ENCODE measurements at places on chromosomes 13 and 19.

DNA sequence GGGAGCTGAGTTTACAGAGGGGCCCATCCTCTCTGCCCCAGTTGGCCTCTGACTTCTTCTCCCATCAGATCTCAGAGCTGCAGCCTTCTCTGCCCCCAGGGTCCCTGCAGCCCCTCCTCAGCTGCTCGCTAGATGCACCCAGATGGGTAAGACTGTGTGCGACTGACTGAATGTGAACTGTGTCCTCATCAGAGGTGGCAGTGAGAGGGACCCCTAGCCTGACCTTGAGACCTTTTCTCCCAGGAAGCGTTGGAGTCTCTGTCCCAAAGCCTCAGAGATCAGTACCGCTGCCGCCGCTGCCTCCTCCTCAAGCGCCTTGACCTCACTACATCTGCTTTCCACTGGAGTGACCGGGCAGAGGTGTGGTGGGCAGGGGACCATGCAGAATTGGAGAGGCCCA lies 2.4 kb downstream of the FAM98C start:
- no peak for DNase-seq

DNA sequence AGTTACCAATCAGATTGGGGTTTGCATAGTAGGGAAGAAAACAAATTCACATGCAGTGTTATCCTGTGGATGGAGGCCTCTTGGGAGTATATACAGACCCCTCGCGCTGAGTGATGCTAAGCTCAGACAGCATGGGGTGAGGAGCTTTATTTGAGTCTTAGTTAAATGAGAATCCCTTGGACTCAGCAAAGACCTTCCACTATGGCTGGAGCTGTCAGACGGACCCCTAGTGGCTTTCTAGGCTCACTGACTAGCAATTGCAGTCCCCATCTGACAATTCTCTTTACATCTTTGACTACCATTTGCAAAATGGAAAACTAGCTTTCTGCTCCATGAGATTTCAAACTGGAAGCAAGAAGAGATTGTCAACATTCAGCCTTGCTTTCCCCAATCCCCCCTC lies 90.4 kb downstream of the STOML3 start:
- no peak for DNase-seq

DNA sequence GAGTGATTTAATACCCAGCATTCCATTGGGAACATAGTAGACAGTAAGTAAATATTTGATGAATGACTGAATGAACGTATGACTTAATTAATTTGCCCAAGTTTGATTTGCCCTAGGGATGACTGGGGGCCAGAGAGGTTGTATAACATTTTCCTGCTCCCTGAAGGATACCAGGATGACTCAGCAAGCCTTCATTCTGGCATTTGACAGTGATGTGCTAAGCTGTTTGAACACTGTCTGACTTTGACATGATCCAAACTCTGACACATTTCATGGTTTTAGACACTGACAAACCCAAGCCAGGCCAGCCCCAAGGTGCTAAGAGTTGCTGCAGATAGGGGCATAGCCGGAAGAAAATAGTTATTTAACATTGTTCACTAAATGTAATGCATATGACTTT lies 53.4 kb upstream of the KLF12 start:
- DNase-seq = no peak

DNA sequence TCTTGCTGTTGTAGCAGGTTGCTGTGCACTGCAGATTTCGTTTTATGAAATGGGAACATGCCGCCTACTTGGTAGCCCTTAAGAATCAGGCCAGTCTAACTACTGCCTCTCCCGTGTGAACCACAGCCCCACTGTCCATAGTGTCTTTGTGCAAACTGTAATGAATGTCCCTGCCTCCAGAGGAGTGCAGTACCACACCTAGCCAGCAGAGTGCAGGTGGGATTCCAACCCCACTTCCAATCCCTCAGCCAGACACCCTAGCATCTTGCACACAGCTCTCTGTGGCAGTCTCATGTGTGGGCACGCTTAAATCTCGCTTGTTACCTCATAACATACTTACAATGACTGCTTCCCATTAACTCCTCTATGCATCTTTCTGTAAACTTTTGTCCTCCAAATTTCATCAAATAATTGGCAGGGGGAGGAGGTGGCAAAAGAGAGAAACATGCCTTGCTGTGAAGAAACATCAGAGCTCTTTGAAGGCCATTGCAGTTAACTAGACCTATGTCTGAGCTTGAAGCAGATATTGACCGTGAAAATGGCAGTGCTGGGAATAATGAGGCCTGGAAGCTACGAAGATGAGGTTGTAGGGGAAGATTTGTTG lies 47.2 kb downstream of the ZAR1L start:
- DNase-seq = peak; percentile 33

- no peak for DNase-seq
These were observed 5.1 kb downstream of the FSTL3 start for GRCh38 chr19:681029-682019.

DNA sequence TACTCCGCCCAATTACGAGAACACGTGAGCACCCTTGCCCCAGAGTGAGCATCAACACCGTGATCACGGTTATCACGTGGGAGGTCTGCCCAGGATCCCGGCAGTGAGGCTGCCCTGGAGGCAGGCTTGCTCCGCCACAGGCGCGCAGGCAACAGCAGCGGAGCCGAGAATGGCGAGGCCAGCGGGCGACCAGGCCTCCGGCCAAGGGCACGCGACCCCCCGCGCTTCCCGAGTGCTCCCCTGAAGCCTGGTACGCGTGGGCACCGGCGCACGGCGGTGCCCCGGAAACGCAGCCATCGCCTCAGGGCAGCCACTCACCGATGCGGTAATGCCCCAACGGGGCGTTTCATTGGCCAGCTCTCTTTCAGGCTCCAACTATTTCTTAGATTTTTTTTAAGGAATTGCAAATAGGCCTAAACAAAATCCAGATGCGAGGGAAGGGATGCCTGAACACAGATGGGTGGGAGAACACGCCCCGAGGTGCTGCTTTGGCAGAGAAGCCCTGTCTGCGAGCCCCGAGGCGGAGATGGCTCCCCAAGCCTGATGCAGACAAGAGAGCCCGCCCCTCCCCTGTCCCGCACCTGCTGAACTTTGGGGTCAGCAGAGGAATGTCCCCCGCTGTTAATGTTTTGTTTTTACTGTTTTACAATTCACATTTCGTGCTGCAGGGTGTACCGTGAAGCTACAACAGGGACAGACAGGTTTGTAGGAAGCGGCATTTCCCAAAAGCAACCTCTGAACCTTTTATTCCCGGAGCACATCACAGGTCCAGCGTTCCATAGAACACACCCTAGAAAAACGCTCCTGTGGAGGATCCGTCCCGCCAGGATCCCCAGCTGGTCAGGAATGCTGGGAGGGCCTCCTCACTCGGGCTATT lies 132.7 kb downstream of the ZDHHC20 start:
- no peak for DNase-seq

- DNase-seq = no peak
These were observed 167.4 kb downstream of the KDM4B start for GRCh38 chr19:5136073-5136855.

- no peak for DNase-seq
These were observed 16.8 kb upstream of the CERS4 start for GRCh38 chr19:8192221-8192820.

DNA sequence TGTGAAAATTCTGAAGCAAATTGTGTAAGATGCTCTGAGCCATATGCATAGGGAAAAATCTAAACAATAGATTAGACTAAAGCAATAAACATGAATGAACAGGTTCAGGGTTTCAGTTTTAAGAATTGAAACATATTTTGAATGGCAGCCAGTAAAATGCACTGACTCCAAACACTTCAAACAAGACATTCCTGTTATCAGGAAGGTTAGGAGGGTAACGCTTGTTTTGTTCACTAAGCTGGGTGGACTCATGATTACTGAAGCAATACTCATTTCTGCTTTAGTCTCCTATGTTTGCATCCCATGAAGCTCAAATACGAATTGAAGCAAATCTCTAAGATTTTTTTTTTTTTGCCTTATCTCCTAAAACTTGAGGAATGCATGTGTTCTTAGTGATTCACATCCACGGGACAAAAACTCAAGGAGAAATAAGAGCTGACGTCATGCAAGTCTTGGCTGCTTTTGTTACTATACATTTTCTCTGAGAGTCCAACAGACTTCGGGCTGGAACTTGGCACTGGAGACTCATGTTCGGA lies 29.1 kb upstream of the IGFL4 start:
- no peak for DNase-seq

DNA sequence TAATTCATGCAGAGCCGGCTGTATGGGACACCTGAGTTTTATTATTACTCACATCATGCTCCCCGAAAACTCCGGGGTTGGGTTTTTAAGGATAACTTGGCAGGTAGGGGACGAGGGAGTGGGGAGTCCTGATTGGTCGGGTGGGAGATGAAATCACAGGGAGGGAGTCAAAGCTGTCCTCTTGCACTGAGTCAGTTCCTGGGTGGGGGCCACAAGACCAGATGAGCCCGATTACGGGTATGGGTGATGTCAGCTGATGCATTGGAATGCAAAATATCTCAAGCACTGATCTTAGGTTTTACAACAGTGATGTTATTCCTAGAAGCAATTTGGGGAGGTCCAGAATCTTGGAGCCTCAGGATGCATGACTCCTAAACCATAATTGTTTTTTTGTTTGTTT lies 18.6 kb upstream of the COG3 start:
- no peak for DNase-seq

GRCh38 chr19:19034204-19034624 lies 811 bp downstream of the ARMC6 start:
- peak; percentile 71 for DNase-seq

DNA sequence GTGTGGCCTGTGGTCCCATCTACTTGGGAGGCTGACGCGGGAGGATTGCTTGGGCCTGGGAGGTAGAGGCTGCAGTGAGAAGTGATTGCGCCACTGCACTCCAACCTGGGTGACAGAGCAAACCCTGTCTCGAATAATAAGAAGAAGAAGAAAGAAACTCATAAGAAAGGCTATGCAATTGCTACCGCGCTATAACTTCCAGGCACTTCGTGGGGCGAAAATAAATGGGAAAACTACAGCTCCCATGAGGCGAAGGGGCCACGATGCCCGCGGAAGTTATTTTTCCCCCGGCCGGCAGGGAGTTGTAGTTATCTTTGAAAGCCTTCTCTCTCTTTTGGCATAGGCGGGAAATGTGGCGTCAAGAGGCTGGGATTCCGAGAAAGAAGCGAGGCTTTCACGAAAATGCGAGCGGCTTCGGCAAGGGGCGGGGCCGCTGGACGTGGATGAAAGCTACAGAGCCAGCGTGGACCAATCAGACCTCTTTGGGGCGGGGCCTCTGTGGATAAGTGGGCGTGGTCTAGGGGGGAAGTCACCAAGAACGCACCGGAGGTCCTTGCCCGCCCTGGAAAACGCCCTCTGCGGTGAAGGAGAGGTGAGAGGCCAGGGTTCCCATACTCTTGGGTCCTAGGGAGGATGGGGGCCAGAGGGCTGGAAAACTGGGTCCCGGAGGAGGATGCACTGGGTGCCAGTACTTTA lies at the start of gene NUCB1:
NUCB1 (plus strand) TSS at position 532 of the 696 bp plus-strand sequence. CDS start 485 bp downstream, outside the sequence.
- DNase-seq = peak; percentile 99

GRCh38 chr19:48608798-48609263 lies 2.3 kb downstream of the SPACA4 start:
- no peak for DNase-seq

DNA sequence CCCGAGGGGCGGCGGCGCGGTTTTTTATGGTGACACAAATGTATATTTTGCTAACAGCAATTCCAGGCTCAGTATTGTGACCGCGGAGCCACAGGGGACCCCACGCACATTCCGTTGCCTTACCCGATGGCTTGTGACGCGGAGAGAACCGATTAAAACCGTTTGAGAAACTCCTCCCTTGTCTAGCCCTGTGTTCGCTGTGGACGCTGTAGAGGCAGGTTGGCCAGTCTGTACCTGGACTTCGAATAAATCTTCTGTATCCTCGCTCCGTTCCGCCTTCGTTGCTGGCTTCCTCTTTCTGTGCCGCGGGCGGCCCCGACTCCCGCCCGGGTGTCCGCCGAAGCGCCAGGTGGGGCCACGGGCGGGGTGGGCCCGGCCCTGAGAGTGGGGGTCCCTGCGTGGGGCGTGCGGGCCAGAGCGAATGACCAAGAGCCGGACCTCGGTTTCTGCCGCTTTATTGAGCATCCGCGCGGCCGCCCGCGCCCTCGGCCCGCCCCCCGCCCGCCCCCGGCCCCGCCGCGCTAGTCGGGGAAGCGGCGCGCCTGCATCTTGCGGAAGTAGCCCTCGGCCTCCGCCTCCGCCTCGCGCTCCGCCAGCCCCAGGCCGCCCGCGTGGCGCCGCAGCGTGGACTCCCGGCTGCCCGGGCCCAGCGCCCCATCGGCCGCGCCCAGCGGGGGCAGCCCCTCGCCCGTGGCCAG lies 9.6 kb downstream of the PLPPR3 start:
- DNase-seq = no peak

DNA sequence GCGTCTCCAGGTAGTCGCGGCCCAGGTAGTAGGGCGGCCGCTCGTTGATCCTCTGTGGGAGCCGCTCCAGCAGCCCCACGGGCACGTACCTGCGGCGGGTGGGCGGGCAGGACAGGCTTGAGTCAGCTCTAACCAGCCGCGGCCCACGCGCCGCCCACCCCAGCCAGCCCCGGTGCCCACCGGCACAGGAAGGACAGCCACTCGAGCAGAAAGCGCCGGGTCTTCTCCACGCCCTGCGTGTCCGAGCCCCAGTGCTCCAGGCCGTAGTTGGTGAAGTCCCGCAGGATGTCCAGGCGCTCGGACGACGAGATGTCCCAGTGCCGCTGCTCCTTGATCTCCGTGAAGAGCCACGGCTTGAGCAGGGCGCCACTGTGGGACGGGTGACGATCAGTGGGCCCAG lies 877 bp upstream of the PRR22 start:
- no peak for DNase-seq

- DNase-seq = no peak
These were observed 15.5 kb downstream of the MKNK2 start for GRCh38 chr19:2035590-2035991.

GRCh38 chr13:46104868-46105267 lies at the start of gene CPB2:
TSS of gene CPB2 (minus strand) at chr13:46105033. CDS start at chr13:46105009, 24 bp downstream.
- DNase-seq = no peak

DNA sequence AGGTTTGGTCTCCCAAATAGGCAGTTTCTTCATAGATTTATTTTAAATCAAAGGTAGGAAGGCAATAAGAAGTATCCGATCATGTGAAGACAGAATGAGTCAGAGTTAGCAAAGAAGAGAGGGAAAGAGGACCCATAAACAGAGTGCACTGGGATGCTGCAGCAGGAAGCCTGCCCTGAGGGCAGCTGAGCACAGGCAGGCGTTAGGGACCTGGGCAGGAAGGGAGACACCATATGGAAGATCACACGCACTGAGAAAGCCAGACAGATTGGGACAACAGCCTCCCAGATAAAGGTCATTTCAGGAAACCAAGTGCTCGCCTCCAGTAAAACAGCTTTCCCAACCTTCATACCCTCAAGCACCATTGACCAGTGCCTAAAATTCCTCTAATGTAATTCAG lies 598.0 kb downstream of the EFNB2 start:
- DNase-seq = no peak
